CD4-positive, alpha-beta T cell treated with Interleukin-4 for 4 hours (primary cell): ENCODE measurements at places on chromosomes 1 and 21.

DNA sequence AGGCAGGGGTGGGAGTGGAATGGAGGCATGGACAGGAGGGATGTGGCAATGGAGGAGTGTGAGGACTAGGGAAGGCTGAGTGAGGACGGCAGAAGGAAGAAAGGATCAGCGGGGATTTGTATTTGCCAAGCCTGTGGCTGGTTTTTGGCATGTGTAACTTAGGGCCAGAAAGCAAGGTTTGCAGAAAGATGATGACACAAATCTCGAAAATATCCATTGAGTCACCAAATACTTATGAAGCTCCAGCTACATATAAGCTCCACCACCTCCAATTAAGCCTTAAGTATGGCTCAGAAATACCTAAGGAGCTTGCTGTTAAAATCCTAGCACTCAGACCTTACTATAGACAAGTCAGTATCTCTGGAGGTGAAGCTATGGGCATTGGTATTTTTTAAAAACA, 90.1 kb downstream of the OMA1 start:
- no peak for DNase-seq

DNA sequence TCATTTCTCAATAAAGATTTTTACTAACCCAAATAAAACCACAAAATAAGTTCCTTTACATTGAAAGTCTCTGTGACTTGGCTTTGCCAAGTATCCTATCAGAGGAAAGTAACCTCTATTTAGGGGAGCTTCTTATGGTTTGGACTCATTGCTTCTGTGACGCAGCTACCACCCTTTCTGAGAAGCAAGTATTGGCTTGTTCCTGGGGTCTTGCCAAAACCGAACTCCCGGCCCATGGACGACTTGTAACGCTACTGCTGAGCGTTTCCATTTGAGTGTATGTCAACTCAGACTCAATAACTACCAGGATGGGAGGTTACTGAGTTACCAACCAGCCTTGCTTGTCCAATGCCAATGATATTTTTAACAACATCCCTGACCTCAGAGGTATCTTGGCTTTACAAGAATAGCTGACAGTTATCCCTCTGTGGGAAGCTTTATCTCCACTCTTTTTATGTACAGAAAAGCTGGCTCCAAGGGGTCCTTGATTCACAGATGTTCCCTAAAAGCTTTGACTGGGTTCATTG, 911.9 kb downstream of the TTLL7 start:
- no peak for DNase-seq

DNA sequence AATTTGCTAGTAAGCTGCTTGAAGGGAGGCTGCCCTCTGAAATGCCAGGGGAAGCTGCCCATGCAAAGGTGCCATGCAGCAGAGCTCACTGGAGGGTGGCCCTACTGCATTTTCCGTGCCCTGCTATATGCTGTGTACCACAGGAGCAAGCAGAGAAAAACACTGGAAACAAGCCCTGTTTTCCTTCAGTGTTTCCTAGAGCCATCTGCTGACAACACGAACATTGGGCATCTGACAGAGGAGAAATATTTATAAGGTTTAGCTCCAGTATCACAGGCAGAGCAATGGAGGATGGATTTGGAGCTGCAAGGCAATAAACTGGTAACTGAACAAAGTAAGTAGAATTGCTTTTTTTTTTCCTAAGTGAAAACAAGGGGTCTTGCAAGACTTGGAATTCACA, 198.4 kb downstream of the USP25 start:
- DNase-seq, result no peak

DNA sequence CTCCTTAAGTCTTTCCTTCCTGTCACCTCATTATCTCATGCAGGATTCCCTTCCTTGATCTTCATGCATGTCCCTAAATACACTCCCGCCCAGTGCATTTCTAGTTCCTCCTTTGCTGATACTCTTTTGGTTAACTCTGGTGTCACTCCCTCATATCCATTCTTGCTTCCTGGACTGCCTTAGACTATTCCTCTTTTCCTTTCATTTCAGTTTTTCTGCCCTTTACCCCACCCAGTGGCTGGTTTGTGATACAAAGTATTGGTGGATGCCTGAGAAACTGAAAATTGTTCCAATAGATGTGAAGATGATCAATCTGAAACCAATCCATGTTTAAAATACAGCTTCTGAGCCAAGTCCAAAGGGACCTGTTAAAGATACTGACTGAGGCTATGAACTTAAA, 553.8 kb upstream of the CAMK1G start:
- no peak for DNase-seq

- DNase-seq, result no peak
Observed at GRCh38 chr1:200041337-200042118, 14.0 kb downstream of the NR5A2 start.

DNA sequence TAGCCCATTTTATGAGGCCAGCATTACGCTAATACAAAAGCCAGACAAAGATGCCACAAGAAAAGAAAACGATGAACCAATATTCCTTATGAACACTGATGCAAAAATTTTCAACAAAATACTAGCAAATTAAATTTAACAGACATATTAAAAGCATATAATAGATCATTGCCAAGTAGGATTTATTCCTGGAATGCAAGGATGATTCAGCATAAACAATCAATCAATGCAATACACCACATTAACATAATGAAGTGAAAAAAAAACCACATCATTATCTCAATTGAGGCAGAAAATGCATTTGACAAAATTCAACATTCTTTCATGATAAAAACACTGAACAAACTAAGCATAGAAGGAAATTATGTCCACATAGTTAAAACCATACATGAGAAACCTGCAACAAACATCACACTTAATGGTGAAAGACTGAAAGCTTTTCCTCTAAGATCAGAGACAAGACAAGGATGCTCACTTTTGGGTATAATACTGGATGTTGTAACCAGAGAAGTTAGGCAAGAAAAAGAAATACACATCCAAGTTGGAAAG, 22.9 kb upstream of the ATP1A1 start:
- DNase-seq, result no peak
